ENCODE measurements at places on chromosomes 6 and 20.

DNA sequence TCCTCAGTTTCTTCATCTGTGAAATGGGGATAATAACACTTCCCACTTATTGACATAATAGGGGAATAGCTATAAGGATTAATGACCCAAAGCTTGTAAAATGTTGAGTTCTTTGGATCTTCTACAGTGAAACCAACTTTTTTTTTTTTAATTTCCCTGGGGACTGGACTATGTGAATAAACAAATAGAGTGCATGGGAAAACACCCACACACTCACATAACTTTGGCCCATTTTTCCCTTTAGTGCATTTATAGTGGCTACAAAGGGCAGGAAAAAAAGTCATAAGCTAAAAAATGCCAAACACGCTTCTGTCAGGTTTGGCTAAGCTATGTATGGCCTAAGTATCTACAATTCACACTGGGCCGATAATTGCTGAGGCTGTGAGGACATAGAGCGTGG, 406.2 kb upstream of the JAG1 start:
- DNase-seq = no peak

DNA sequence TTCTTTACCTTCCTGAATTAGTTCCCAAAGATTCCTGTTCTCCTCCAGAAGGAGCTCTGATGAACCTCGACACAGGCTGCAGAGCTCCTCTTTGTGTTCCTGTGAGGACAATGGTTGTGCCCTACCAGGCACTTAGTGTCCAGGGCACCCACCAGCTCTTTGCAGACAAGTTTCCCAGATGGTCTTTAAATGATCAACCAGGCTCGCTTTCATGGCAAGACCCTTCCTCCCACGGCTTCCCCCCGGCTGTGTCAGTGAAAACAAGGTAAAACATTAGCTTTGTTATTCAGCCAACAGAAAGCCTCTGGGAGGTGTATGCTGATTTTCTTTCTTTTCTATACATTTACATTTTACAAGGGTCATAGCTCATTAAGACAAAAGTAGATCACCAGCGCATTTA, 32.3 kb upstream of the CNKSR3 start:
- no peak for DNase-seq

GRCh38 chr6:143773506-143774150, 69.5 kb upstream of the LTV1 start:
- no peak for DNase-seq

GRCh38 chr20:25706793-25707192, 10.1 kb upstream of the ZNF337 start:
- no peak for DNase-seq

- no peak for DNase-seq
Observed at GRCh38 chr20:57656252-57656820, 36.1 kb upstream of the ZBP1 start.

DNA sequence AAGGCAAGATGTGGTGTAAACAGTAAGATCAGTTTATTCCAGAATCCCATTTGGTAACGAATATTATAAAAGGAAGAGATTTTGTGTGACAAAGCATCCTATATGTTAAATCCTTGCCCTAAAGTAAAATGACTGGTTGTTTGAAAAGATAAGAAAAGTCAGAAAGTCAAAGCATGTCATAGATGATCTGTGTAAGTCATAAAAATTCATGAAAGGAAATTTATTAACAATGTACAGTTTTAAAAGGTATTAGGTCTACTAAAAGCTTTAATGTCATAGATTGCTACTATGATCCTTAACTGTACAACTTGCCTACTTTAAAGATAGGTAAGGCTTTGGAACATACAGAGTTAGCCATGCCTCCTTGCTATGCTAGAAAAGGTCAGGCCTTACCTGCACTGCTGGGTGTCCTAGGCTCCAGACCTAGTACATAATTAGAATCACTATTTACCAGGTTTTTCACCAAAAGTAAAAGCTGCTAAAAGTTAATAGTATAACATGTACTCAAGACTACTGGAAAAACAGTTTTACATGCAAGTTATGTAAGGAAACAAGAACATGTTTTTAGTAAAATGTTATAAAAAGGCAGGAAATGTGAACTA, 1090.1 kb upstream of the ADGRB3 start:
- DNase-seq = no peak

DNA sequence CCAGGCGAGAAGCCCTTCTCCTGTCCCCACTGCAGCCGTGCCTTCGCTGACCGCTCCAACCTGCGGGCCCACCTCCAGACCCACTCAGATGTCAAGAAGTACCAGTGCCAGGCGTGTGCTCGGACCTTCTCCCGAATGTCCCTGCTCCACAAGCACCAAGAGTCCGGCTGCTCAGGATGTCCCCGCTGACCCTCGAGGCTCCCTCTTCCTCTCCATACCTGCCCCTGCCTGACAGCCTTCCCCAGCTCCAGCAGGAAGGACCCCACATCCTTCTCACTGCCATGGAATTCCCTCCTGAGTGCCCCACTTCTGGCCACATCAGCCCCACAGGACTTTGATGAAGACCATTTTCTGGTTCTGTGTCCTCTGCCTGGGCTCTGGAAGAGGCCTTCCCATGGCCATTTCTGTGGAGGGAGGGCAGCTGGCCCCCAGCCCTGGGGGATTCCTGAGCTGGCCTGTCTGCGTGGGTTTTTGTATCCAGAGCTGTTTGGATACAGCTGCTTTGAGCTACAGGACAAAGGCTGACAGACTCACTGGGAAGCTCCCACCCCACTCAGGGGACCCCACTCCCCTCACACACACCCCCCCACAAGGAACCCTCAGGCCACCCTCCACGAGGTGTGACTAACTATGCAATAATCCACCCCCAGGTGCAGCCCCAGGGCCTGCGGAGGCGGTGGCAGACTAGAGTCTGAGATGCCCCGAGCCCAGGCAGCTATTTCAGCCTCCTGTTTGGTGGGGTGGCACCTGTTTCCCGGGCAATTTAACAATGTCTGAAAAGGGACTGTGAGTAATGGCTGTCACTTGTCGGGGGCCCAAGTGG, 5.3 kb downstream of the SNAI1 start:
- no peak for DNase-seq

DNA sequence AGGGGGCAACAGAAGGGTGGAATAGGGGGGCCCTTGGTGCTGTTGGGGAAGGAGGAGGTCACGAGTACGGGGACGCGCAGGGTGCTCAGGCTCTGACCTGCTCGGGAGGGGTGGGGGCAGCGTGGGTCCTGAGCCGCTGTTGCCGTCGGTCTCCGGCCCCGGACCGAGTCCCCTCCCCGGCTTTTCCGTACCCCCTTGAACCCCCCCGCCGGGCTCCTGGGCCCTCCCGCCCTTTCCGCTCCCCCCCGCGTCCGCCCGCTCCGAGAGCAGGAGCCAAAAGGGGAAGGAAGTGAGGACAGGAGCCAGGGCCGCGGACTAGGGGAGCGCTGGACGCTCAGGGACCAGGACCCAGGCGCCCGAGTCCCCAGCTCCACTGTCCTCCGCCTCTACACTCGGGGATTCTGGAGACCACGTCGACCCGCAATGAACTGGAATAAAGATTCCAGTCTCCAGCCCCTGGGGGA, at the start of gene RGL2:
Gene RGL2 (minus strand): TSS at position 170 of the 464 bp plus-strand sequence. CDS start 332 bp downstream, outside the sequence.
- peak; percentile 79 for DNase-seq

DNA sequence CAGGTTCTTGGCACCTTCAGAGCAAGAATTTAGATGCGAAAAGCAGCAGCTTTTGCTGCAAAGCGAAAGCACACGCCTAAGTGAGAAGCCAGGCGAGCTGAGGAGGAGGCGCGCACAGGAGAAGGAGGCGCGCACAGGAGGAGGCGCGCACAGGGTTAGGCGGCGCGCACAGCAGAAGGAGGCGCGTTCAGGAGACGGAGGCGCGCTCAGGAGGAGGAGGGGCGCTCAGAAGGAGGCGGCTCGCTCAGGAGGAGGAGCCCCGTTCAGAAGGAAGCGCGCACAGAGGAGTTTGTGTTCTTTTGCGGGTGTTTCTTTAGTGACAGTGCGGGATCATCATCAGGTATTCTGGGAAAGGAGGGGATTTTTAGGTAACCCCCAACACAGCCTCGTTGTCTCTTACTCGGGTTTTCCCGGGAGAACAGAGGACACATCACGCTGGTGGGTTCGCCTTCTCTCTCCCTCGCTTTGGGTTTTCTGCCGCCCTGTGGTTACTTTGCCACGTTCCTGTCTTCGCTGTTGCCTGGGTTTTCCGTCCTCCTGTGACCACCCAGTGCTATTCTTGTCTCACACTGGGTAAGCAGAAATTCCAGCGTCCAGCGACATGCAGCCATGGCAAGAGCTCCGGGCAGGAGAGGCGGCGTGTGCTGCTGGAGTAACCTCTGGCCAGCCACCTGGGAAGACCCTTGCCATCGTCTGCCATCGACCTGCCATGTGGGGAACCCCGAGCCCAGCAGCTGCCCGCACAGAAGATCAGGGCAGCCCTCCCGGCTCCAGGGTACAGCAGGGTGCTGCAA, 47.0 kb downstream of the WDR27 start:
- DNase-seq = peak; percentile 68

DNA sequence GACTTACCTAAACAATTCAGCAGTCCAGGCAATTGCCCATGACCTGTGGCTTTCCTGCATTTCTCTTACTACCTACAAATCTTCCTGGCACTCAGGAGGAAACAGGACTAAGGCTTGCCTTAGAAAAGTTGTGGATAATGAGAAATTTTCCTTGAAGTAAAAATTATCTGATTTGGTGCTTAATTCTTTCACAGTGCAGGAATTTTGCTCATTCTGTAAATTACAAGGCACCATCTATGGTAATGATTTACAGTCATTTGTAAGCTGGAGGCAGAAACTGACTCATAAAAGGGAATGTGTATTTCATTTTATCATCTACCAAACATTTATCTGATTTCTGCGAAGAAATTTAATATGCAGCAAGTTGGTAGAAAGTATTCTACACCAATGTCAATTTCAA, 211.5 kb upstream of the FKBP1C start:
- DNase-seq = no peak

DNA sequence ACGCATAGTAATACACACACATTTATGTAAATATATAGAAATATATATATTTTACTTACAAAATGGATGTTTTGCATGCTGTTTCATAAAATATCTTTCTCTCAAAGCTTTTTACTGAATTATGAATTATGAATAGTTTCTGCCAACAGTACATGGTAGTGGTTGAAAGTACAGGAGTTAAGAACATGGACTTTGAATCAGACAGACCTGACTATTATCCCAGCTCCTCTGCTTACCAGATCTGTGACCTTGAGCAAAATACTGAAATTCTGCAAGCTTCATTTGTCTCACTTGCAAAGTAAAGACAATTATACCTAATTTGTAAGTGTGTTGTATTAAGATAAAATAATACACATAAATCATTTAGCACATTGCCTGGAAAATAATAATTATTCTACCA, 459.5 kb downstream of the EPM2A start:
- no peak for DNase-seq

GRCh38 chr20:32357375-32357868, 709 bp upstream of the ASXL1 start:
- DNase-seq = peak; percentile 15

- DNase-seq = no peak
Observed at GRCh38 chr20:57468523-57469417, 56.2 kb downstream of the CTCFL start.

GRCh38 chr6:148304976-148305375, 37.7 kb upstream of the SASH1 start:
- no peak for DNase-seq

DNA sequence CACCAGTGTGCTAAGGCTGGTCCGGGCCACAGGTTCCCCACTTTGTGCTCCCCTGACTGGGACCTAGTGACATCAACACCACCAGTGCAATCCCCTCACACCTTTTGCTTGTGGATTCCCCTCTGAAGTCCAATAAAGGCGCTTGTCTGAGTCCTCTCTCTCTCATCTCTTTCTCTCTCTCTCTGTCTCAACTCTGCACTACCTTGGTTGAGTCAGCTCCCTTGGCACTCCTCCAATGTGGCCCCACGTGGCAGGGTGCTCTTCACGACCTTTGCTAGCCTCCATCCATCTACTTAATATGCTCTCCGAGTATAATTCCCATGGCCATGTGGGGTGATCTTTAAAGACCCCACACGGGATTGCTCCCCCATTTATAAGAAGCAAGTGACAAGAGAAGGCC, 385.0 kb downstream of the CD83 start:
- DNase-seq = no peak

- DNase-seq = no peak
Observed at GRCh38 chr6:404685-405423, 13.3 kb downstream of the IRF4 start.

DNA sequence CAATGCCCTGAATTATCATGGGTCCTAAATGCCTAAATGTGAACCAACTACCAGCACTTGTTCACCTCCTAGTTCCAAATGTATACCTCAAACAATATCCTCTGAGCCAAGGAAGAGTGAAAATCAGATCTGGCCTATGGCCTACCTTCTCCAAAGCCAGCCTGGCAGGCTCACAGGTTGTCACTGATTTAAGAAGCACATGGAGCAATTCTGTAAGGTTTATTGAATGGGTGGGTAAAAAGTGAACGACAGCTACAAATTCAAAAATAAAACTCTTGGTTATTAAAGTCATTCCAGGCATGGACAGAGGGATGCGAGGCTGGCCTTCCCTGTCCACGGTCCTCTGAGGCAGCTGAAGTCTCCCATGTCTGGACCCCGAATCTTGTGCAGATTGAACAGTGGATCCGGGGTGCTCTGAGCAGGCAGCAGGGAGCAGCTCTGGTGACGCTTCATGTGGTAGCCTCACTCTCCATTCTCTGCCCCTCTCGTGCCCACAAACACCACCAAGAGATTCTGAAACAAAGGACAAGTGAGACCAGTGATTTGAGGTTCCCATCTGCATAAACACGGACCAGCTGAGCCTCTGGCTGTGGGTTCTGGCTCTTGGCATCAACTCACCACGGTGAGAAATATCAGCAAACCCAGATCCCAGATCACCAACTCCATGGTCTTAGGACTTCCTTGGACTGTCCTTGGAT, 14.6 kb downstream of the SNHG17 start:
- DNase-seq = no peak

GRCh38 chr20:415820-416322, 7.8 kb downstream of the RBCK1 start:
- no peak for DNase-seq

GRCh38 chr20:49381558-49382493, 100.6 kb downstream of the KCNB1 start:
- no peak for DNase-seq

- no peak for DNase-seq
Observed at GRCh38 chr6:150698391-150698790, 98.7 kb downstream of the PLEKHG1 start.

DNA sequence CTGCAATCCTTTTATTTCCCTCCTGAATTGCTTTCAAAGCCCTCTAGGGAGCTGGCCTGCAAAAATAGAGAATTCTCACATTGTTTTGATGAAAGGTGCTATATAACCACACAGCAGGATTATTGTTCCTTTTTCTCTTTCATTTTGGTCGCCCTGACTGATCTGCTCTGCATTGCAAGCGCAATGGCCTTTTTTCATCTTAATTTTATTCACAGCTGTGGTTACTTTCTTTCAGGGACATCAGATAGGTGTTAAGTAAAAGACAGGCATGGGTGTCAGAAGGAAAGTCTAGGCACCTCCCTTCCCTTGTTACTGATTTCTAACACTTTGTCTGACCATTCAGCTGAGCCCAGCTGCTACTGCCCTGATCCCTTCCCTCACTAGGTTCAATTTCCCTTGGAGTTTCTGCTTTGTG, 850.5 kb upstream of the MAP3K7 start:
- no peak for DNase-seq

GRCh38 chr6:140940251-140940925, 1192.3 kb upstream of the GJE1 start:
- DNase-seq = no peak

GRCh38 chr6:9646342-9647070, 768.4 kb downstream of the TFAP2A start:
- DNase-seq = no peak

All from WERI-Rb-1 (cell line).